Activated T-cell treated with anti-CD3 and anti-CD28 coated beads, Interleukin-2, amount 50 U/mL, for 48 hours (primary cell): ENCODE measurements at places on chromosomes 3 and 15.

DNA sequence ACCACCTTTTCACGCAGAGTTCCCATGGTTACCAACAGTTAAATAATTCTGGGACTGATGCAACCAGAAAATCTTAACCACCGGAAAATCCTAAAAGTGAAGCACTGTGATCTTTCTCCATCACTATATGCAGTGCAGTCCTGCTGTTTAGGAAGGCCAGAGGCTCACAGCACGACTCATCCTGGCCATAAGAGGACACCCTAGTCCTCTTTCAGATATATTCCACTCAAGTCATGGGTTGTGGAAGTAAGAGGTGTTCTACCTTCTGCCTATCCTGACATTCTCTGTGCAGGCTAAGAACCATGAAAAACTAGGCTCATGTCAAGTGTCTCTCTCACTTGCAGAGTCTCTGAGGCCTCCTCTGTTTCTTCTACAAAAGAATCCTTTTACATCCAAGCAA, 67.2 kb downstream of the DHX30 start:
- DNase-seq: no peak

DNA sequence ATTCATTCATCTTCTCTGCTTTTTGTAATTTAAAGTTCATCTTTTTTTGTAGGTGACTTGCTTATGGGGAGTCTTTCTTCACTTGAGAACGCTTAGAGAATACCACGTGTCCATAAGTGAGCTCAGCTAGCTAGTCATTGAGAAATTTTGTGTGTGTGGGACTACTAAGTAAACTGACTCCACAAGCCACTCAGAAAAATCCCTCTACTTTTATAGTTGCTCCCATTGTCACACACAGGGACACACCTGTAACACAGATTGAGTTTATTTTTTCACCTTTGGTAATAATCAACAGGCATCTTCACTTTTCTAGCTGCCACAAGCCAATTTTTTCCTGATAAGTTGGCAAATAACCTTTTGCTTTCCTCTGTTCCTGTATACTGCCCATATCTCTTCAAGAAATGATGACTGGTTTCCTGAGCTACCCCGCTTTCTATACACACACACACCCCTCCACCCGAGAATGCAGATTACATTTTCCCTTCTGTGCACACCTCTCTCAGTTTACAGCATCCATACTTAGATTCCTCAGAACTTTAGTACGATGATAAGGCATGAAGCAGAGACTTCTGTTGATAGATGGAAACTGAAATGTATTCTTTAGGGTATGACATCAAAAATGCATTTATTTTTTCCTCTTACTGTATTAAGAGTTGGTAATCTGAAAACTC, 4.6 kb downstream of the TSC22D2 start:
- no peak for DNase-seq

GRCh38 chr15:100786139-100786531, 93.5 kb upstream of the ALDH1A3 start:
- DNase-seq: no peak

- peak; percentile 35 for DNase-seq
Observed at GRCh38 chr3:12916159-12916558, 74.8 kb upstream of the RPL32 start.

GRCh38 chr15:40511472-40512133, 40.8 kb downstream of the CHST14 start:
- peak; percentile 46 for DNase-seq

GRCh38 chr3:127999509-128000106, 52.6 kb upstream of the SEC61A1 start:
- no peak for DNase-seq

- DNase-seq: no peak
Observed at GRCh38 chr15:31169558-31169957, 68.0 kb upstream of the TRPM1 start.

DNA sequence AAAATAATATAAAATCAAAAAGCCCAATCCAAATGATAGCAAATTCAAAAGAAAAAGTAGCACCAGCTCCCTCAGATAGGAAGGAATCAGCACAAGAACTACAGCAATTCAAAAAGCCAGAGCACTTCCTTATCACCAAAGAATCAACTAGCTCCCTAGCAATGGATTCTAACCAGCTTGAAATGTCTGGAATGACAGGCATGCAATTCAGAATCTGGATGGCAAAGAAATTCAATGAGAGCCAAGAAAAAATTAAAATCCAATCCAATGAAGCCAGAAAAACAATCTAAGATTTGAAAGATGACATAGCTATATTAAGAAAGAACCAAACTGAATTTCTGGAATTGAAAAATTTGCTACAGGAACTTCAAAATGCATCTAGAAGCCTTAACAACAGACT, 1334.4 kb upstream of the ALCAM start:
- no peak for DNase-seq

GRCh38 chr3:170205302-170205701, 16.9 kb upstream of the PRKCI start:
- DNase-seq: no peak

DNA sequence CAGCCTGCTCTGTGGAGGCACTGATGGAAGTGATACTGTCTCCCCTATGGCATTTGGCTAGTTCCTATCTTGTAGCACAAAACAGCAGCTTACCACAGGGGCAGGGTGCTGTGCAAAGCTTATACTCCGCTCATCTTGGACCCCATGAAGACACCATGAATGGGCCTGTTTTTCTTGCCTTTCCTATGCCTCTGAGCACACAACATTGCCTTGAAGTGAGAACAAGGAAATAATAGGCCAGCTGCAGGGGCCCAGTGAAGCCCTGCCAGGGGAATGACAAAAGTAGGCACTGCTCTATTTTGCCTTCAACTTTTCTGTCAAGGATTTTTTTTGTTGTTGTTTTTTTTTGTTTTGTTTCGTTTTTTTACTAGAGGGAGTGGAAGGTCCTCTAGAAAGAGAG, 110.3 kb downstream of the PDE8A start:
- DNase-seq: no peak

GRCh38 chr15:93235926-93236780, 147.1 kb upstream of the RGMA start:
- DNase-seq: peak; percentile 21

DNA sequence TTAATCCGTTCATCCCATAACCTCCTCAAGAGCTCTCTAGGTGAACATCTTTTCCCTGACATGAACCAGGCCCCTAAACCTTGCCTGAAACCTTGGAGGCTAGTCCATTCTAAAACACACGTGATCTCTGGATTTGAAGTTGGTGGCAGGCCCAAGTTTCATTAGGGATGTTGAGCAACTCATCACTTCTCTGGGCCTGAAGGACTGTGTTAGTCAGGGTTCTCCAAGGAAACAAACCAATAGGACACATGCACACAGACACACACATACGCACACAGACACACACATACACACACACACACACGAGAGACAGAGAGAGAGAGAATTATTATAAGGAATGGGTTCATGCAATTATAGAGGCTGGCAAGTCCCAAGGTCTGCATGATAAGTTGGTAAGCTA, 31.9 kb downstream of the ACAN start:
- DNase-seq: no peak

GRCh38 chr15:63338170-63338569, 43.5 kb downstream of the CA12 start:
- no peak for DNase-seq

- DNase-seq: no peak
Observed at GRCh38 chr3:196642434-196642833, 2.9 kb downstream of the NRROS start.

DNA sequence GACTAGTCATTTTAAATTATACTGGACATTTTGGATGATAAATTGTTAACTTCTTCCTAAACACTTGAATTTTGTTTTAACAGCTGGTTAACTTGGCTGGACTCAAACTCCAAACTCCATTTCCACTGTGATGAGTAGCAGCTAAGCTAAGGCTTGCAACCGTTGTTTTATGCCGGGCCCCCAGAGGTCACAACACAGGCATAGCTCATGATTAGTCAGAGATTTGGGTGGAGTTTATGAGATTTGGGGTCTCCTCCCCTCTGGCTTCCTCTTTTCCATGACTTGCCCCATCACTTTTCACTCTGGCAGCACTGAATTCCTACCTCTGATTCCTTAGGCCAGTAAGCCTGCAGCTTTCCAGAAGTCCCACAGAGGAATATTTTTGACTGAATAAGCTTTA, 12.8 kb downstream of the THAP10 start:
- no peak for DNase-seq

DNA sequence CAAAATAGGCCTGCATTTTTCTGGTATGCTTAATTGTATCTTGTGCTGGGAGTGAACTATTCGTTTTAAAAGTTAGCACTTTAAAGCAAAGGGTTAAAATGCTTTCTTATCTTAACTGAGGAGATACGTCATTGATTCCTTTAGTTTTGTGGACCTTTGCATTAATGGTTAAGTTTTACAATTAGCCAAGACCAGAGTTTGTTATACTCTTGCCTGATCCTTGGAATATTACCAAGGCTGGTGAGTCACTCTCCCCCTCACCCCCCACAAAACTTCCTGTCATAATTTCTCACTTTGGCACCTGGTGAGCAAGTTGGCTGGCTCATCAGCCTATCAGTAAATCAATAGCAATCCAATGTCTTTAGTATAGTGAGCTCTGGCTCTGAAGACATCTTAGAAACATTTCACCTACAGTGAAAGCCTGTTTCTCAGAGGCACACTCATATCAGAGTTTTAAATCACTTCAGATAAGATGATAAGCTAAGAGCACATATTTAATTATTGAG, 26.7 kb downstream of the SLC2A2 start:
- DNase-seq: no peak

DNA sequence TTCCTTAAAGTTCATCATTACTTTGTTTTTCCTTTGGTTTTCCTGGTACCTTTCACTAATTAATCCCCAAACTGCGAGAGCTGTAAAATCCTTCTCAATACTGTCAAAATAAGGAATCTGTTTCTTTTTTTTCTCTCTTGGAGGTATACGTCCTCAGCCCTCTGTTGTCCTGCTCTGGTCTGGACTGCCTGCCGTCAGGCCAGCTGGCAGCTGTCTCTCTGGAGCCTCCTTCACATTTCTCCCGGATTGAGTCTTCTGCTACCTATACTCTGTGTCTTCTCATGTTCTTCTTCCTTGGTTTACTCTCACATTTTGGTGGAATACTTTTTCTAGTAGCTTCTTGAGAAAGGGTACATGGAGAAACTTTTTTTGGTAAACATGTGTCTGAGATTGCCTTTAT, 13.8 kb downstream of the TATDN2 start:
- no peak for DNase-seq

DNA sequence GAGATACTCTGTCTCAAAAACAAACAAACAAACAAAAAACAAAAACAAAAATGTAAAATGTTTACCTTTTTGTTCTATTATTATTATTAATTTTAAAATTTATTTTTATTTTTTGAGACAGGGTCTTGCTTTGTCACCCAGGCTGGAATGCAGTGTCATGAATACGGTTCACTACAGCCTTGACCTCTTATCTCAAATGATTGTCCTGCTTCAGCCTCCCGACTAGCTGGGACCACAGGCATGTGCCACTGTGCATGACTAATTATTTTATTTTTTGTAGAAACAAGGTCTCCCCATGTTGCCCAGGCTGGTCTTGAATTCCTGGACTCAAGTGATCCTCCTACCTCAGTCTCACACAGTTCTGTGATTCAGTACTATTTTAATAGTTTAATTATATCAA, 5.7 kb upstream of the SLC25A26 start:
- DNase-seq: no peak

DNA sequence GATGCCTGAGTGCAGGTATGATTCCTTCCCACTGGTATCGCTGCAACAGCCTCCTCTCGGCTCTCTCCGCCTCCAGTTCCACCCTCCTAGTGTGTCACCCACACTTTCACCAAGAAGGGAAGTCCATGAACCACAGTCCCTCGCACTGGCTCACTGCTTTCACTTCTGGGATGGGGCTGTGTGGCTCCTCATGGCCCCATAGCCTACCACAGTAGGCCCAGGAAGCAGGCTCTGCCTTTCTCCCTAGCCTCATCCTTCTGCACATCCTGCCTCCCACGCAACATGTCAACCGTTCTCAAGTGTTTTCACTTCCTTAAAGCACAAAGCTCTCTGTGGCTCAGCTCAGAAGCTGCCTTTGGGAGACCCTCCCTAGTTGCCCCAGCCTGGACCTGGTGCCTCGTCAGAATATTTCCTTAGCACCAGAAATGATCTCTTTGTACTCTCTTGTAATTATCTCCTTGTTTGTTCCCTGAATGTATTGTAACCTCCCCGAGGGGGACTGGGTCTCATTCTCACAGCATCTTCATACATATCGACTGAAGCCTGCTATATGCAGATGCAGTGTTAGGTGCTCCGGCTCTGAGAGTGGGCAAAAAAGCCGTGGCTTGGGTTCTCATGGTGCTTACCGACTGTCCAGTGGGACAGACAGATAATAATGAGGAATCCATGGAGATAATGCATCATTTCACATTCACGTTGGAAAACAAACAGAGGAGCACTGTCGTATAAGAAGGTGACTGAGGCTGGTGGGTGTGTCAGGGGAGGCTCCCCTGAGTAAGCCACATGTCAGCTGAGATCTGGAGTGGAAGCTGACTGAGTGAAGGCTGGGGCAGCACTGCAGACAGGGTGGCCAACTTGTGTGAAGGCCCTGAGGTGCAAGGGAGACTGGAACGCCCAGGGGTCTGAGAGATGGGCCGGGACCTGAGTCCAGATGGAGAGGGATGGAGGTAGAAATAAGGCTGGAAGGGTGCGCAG, 107.1 kb downstream of the DGKG start:
- peak; percentile 57 for DNase-seq

DNA sequence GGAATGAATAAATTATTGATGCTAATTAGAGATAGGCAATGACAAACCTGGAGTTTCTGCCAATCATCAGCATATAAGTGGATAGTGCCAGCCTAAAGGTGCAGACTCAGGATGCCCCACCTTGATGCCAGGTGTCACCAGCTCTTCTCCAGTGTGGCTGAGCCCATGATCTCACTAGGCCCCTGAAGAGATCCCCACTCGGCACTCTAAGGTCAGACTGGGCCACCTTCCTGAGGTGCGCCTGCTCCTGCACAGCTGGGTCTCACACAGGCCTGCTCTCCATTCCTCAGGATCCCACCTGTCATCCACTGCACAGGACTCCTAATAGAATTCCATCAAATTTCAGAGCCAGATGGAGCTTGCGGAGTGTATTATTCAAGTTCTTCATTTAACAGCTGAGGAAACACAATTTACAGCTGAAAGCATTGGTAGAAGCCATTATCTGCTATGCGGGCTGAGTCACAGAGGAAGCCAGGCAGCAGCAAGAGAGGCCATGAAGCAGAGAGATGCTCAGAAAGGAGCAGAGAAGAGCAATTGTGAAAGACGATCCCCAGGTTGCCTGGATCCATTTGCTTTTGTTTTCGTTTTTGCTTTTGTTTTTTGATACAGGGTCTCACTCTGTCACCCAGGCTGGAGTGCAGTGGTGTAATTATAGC, 25.1 kb upstream of the FSTL1 start:
- no peak for DNase-seq

DNA sequence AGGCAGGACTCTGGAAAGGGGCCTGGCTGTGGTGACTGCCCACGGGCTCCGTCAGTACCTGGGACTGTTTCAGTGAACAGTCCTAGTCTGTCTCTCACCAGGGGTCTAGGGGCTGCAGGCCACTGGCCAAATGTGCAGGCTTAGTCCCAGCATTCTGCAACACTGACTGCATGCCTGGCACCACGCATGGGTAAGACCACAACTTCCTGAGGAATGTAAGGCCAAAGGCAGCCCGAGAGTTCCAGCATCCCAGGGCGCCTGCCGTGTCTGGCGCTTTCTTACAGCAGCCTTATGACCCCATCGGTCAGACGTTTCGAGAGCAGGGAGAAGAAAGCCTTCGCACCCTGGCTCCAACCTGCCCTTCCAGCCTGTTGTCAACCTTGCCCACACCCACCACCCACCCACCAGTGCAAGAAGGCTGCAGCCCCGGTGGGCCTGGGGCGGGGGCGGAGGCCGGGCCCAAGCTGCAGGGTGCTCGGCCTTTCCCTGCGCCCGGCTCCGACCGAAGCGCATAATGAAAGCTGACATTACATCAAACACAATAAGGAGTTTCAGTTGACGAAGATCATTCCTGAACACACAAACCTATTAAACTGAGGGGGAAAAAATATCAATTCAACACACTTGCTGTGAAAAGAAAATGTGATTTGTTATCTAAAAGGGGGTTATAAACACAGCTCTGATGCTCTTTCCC, 29.5 kb upstream of the TMEM115 start:
- DNase-seq: no peak
